ENCODE measurements at places on chromosomes 2 and 18.
A peak's percentile ranks its signal among the peaks of the same experiment; 100 is the strongest.

- DNase-seq: no peak
These were observed 145.5 kb downstream of the MEIS1 start for GRCh38 chr2:66580166-66581049.

DNA sequence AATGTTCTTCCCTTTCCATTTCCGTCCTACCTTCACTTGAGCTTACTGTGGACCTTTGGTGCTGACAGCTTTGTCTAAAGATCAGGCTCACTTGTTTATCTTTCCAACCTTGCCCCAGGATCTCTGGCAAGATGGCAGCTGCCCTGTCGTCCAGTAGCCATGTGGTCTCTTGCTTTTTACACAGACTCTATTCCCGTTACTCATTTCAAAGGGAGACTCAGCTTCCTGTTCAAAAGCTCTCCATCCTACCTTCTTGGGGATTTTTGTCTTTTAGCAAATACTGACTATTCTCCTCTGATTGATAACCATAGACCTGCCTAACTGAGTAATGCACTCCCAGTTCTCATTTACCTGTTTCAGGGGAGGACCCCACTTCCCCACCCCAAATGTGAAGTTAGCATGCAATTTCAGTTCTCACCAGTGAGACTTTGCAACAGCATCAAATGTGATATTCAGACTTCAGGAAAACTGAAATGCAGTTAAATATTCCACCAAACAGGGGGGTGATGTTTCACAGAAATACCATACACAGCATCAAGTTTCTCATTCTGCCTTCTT is 184.4 kb downstream of the MYO3B start:
- DNase-seq: no peak

DNA sequence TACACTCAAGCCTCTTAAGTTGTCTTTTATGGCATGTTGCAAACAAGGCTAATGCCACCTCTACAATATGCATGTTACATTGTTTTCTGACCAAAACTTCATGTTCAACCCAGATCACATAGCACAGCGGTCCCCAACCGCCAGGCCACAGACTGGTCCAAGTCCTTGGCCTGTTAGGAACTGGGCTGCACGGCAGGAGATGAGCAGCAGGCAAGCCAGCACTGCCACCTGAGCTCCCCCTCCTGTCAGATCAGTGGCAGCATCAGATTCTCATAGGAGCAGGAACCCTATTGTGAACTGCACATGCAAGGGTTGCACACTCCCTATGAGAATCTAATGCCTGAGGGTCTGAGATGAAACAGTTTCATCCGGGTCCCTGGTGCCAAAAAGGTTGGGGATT is 324.8 kb upstream of the CHAC2 start:
- DNase-seq: peak; percentile 50

GRCh38 chr2:223082706-223083105 is 30.7 kb downstream of the KCNE4 start:
- no peak for DNase-seq

- no peak for DNase-seq
These were observed 21.9 kb upstream of the CHRNA1 start for GRCh38 chr2:174786066-174786725.

DNA sequence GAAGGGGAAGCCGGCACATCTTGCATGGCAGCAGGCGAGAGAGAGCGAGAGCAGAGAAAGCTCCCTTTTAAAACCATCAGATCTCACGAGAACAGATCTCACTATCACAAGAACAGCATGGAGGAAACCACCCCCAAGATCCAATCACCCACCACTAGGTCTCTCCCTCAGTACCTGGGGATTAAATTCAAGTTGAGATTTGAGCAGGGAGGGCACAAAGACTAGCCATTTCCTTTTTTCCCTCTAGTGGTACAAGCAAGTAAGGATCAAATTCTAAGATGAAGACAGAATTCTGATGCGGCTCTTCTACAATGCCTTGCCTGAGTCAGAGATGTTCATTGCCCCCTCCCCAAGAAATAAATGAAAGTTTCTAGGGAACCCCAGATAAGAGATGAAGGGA is 45.6 kb upstream of the ANKRD44 start:
- DNase-seq: peak; percentile 5

DNA sequence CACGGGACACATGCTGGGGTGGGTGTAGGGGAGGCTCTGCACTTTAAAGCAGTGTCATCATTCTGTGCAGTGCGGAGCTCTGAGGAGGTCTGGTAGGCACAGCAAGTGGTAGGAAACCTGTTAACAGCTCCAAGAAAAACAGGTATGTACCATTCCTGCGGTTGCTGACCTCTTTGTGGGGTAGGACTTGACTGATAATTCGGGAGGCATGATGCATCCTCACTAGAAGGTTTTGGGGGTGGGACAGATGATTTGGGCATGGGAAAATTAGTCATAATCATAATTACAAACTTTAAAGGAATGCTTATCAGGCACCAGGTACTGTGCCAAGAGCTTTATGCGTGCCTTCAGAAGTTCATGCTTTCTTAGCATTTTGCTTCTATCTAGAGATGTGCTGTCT is 9.7 kb downstream of the DOK1 start:
- DNase-seq: no peak

GRCh38 chr18:2961821-2962220 is 51.1 kb downstream of the LPIN2 start:
- DNase-seq: no peak

DNA sequence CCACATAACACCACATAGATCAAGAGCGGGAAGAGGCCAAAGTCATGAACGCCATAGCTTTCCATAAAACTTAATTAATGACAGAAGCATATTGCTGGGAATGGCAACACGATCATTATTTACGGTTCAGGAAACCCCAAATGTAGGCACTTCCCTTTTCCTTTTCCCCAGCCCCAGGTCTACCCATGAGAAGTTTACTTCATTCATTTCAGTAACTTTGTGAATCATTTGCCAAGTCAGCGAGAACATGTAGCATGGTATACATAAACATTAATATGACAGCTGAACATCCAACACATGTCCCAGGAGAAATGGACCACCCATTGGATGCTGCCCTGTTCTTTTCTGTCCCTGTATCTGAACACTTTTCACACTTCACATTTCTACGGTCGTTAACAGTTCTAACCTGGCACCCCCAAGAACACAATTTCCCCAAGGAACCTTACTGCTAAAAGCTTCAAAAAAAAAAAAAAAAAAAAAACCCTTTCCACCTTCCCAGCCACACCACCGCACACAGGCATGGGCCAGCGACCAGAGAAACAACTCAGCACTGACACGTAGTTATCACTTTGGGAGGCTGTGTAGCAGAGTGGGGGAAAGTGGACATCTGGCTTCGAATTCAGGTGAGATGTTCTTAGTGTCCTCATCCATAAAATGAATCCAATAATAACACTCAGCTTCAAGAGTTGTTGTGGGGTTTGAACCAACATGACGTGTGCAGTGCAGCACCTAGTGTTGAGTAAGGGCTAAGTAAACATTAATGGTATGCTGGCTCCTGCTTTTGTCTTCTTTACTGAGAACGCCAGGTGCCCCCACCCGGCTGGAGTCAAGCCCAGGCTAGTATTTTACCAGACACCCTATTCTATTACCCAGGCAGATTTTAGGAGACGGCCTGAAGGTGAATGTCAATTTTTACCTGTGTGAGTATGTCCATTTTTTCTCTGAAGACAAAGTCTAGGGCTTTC is 371.5 kb downstream of the LNPK start:
- DNase-seq: no peak

DNA sequence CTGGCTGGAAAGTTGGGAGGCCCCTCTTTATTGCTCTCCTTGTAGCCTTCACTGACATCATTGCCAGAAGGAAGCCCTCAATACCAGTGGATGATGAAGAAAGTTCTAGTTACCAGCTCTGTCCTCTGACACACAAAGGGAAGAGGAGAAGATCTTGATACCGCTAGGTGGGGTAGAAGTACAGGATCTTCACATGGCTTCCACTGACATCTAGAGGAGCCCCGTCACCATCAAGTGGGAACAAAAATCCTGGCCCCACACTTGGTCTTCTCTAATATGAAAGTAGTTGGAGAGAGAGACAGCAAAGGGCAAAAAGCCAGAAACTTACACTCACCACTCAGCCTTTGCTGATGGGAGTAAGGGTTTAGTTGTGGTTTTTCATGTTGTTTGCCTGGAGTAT is 12.4 kb downstream of the XIRP2 start:
- no peak for DNase-seq

GRCh38 chr2:71716697-71717624 is 263.6 kb downstream of the DYSF start:
- DNase-seq: no peak

DNA sequence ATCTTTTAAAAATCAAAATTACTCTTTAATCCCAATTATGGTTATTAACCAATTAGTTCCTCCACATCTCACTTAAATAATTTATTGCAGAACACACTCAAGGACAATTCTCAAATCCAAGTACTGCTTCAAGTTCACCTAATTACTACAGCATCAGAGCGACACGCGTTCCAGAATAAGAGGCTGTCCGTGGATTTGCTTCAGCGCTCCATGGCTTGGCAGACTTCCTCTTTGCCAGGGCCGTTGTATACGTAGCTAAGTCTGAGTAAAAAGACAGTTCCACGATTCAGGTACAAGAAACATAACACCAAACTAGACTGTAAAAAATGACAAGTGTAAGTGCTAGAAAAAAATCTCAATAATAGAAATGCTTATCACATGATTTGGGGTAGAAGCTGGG is 153.2 kb upstream of the MYT1L start:
- no peak for DNase-seq

DNA sequence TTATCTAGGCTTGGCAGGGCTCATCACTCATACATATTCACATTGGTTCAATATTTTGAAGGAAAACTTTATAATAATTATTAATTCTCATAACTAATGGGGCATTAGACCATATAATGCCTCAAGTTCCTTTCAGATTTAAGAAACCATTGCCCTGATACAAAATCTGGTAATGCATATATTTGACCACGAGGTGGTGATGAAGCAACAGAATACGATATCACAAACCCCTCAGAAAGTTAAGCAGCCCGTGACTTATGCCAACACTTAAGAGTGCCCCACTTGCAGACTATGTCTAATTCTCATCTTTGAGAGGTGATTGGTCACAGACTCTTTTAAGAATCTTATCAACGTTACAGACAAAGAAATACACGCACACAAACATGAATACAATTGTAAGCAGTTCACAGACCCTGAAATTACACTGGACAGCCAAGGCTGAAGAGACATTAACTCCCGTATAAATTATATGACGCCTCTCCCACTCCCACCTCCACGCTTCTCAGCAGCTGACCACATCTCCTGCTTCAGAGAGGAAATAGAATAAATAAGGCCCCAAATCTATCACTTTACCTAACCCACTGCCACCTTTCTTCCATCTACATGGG is 20.7 kb upstream of the DNAH6 start:
- DNase-seq: peak; percentile 71

DNA sequence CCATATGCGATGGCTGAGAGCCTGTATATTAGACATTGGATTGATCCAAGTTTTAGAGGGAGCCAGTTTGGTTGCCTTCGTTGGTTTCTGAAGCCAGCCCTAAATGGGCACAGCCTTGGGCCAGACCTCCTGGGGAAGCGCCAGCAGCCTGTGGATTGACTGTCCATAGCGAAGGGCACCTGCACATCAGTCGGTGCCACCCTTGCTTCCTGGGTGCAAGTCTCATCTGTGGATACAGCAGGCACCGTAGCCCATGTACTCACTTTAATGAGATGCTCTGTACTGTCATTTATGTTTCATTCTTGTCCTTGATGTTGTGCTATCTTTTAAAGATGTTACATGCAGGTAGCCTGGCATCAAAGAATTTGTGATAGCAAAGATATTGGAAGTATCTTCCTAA is 536.4 kb upstream of the NRP2 start:
- no peak for DNase-seq

DNA sequence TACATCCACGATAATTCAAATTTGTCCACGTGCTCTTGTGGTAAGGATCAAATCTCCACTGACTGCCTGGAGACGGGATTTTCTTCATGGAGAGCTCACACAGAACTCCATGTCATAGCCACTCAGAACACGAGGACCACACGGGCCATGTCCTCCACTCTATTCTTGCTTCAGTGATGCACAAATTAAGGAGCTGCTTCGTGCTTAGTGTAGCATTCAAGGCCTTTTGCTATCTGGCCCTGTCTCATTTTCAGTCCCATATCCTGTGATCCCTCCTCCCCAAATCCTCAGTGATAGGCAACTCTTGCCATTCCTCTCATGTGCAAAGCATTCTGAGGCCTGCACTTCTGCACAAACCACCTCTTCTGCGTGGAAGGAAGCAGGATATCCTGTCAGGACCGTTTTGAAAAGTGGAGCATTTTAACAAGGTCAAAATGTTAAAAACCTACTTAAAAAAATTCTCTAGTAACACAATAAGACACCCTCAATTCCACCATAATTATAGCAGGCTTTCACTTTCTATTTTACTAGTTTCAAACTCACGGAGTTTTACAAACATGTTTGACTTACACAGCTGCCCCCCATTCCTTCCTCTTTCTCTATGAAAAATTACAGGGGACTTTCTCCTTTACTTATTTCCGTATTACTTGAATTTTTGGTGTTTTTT is 35.2 kb downstream of the ST3GAL5 start:
- no peak for DNase-seq

DNA sequence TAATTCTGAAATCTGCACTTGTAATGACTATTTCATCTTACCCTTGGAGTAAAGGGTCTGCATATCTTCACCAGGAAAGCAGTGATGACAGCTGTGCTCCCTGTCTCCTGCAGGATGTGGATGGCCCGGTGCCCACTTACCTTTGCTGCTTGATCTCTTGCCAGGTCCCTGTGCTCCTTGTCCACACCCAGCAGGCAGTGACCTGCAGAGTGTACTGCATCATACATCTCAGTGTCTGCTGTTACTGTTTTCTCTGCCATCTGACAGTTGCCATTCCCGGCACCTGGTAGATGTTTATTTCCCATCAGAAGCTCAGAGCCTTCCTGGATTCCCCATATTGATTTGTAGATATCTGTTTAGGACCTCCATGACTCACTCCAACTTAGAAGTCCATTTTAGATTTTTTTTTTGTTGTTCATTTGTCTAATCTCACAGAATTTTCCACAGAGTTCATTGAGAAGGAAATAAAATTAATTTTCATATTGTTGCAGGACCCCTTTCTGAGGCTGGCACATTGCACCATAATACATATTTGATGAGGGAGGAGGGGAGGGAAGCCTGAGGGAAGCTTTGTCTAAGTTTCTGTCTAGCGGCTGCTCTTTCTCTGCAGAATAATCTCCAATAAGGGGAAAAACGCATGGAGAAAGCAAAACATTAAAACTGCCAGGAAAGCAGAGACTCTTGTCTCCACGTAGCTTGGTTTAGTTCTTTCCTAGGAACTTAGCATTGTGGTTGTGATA is 697.5 kb upstream of the RAB6C start:
- DNase-seq: no peak
